ENCODE measurements at places on chromosomes 4 and X.

DNA sequence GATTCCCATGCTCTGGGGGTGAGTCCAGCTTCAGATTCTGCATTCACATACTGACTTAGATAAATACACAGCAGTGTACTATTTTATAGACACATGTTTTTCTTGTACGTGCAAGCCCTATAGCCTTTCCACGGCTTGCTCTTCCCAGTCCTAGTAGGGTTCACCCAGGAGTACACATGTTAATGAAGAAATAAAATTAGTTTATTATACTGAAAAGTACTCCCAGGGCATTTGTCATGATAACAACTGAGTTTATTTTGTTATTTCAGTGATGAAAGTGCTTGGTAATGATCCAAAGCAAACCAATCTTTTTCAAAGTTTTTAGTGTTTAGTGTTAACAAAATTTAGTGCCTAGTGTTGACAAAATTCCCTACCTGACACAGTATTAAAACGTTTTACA is 21.3 kb downstream of the MAPK10 start:
- DNase-seq = no peak

GRCh38 chr4:2069161-2069971 is 10.2 kb downstream of the NAT8L start:
- no peak for DNase-seq

DNA sequence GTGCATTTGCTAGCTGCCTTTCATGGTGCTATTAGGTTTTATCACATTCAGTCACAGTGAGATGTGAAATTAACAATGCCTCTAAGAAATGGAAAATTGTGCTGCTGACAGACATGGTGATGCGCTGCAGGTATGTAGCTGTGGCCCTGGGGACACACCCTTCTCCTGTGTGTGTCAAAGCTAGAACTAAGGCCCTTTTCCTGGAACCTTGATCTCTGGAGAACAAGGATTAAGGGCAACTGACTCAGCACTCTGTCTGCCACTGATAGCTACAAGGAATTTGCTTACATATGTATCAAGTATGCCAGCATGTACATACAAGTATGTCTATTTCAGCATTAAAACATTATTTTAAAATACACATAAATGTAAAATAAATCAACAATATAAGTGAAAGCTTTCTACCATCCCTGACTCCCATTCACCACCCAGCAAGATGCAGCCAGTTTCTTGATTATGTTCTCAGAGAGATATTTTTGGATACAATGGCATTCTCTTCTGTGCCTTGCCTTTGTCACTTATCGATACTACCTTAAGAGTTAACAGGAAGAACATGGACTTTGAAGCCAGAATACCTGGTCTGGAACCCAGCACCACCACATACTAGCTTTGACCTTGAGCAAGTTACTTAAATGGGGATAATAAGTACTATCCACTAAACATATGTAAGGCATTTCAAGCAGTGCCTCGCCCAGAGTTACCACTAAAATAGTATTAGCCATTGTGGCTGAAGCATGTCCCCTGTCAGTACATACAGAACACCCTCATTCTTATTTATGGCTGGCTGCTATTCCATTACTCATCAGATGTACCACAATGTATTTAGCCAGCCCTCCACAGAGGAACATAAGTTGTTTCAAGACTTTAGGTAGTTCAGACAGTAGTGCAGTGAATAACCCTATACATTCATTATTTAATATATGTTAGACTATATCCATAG is 68.5 kb downstream of the NPNT start:
- DNase-seq = no peak

DNA sequence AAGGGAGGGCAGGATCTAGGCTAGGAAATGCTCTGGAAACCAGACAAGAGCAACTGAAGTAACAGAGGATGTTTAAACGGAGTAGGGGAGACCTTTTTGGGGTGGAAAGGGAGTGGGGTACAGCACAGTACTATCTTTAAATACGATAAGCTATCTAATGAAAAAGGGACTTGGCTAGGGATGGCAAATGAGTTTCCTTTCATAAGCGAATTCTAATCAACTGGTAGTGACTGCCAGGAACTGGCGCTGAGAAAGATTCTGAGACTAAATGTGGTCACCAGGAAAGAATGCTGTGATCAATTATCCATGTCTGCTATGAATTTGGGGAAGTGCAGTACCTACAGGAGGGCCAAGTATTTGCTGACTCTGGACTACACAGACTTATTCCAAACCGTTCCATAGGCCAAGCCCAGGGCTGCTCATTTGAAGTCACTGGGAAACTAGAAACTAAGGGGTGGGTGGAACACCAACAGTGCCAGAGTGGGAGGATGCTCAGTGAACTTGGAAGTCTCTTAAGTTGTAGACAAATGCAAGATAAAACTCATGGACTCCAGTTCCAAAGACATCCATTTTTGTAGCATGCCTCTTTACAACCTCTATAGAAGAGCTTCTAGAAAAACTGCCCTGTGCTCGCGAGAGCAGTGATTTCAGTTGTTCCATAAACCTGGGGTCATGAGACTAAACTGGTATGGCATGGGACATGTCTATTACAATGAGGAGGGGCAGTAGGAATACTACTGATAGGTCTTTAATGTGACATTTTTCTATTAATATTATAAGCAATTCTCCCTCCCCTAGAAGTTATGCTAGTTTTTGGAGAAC is 2.0 kb downstream of the TRAPPC2 start:
- no peak for DNase-seq

GRCh38 chr4:80097400-80098177 is 24.6 kb upstream of the ANTXR2 start:
- DNase-seq = no peak

- no peak for DNase-seq
Measured at GRCh38 chr4:147094238-147094637, 148.6 kb upstream of the TTC29 start.

DNA sequence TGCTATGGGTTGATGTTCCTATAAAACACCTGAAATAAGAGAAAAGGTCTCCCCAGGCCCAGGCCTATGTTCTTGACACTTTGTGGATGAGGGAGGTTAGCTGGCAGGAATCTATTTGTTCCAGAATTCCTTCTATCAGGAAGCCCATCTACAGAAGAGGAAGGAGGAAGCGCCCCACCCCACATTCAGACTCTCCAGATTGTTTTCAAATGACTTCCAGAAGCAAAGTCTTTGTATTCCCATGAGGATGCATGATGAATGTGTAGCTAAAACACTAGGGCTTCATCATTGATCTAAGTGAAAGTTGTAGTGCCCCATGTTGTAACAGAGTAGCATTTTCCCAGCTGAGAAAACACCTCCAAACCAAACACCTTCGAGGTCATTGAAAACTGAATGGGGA is 16.4 kb downstream of the OTC start:
- no peak for DNase-seq

DNA sequence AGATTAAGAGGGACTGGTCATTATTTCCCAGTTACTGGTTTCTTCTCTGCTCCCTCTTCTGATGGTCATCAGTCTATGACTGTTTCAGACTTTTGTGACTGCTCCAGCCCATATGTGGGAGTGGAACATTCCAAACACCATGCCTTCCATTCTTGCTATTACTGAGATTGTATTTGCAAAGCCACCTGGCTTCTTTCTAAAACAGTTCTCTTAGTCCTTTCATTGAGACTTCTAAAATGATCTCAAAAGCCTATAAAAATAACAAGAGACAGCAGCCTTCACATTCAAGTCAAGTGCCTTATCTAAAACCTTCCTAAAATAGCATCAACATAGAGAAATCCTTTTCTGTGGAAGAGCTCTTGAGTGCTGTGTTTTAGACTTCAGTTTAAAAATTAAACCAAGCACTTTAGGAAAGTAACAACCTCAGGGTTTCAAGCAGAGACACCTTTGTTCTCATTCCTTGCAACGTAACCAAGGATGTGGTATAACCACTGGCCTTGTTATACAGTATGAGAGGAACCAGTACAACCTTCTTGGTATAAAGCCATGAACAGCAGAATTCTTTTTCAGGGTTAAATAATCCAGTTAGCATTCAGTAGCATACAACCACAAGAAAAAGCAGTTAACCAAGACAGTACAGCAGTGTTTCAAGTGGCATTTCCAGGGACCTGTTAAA is 97.1 kb downstream of the NFKB1 start:
- no peak for DNase-seq

GRCh38 chr4:163568843-163569242 is 74.4 kb downstream of the TMA16 start:
- no peak for DNase-seq

DNA sequence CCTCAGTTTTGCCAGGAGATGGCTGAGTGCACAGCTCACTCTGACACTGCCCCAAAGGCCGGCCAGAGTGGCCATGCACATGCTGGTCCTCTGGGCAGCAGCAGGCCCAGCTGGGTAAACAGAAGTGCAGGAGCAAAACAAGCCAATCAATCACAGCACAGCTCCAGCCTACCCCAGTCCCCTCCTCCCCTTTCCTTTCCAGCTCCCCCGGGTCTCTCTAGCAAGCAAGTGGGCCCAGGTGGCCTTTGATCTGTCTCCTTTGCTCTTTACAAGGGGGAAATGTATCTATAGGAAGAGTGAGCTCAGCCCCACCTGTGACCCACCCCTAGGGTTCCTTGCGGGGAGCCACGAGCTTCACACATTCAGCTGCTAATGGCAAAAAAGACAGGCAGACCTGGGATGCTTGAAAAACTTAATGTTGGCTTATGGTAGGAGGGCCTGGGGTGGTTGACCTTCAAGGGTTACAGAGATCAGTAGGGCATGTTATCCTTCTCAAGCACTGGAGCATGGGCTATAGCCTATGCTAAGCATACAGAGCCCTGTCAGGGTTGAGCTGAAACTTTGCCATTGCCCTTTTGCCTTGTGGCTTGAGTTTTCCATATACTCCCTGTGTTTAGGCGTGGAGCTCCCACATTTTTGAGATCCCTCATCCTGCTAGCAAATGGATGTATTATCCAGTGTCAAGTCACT is 57.8 kb upstream of the PLAC1 start:
- DNase-seq = no peak

- DNase-seq = no peak
Measured at GRCh38 chrX:102697494-102697893, 14.8 kb upstream of the GPRASP2 start.

DNA sequence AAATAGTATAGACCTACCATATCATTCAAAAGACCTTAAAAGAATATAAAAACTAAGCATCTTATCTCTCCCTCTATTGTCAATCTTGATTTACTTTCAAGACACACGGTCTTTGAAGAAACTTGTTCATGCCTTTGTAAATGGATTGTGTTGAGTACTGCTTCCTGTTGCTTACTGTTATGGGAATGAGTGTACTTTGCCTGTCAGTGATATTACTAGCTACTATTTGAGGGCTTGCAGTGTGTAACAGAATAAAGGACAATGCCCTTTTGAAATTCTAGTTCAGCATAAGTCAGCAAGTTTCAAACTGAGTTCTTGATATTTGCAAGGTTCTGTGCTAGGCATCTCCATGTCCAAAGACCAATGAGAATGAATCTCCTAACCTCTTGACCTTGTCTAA is 36.0 kb downstream of the CDKL5 start:
- no peak for DNase-seq
